ENCODE measurements at places on chromosomes 6 and 20.

DNA sequence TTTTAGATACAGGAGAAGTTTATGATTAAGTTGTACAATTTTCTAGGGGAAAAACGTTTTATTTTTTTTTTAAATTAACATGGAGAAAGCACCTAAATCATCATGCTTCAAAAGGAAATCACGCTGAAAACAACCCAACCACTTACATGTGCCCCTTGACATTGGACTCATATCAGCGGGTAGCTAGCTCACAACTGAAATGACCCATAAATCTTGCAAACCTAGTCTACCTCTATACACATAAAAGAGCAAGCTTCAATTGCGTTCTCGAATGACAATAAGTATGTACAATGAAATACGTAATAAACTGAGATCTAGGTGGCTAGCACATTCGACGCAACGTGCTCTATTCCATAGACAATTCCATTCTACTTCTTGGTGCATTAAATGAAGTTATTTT is 722.9 kb upstream of the AGPAT4 start:
- DNase-seq, result no peak

GRCh38 chr6:93194480-93194879 is 224.9 kb downstream of the EPHA7 start:
- no peak for DNase-seq

DNA sequence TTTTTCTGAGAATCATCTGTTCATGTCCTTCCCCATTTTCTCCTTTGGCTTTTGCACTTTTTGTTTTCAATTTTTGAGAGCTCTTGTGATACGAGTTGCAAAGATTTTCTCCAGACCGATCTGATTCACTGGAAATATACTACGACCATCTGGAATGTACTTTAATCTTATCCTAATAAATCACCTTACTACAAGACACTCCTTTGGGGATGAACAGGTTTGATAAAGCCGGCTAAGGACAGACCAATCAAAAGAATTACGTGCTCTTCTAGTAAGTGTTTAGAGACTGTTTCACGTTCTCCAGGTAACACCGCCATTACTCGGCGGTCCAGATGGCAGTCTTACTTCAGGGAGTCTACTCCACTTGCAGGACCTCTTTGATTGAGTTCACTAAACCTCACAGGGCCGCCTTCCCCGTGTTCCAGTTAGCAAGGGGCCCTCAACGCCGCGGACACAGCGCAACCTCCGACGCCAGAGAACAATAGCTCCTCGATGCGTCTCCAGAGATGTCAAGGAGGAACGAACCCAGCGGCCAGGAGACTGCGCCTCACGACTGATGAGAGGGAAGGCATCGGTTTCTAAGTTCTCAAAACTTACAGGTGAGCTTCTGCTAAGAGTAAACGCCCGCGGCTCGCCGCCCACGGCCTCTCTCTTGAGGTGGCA is 920 bp upstream of the WTAP start:
- no peak for DNase-seq

DNA sequence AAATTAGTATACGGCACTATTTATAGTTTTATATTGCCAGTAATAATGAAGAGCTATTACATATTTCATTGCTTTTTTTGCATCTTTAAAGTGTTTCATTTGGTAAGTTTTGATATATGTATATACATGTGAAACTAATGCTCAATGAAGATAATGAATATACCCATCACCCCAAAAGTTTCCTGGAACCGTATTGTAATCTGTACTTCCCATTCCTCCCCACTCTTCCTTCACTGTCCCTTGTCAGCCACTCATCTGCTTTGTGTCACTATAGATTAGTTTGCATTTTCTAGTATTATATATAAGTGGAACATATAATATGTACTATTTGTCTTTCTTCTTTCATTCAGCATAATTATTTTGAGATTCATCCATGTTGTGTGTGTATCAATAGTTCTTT is 10.3 kb upstream of the TBC1D32 start:
- DNase-seq, result no peak

GRCh38 chr6:25242567-25242966 is 36.6 kb upstream of the CARMIL1 start:
- no peak for DNase-seq

DNA sequence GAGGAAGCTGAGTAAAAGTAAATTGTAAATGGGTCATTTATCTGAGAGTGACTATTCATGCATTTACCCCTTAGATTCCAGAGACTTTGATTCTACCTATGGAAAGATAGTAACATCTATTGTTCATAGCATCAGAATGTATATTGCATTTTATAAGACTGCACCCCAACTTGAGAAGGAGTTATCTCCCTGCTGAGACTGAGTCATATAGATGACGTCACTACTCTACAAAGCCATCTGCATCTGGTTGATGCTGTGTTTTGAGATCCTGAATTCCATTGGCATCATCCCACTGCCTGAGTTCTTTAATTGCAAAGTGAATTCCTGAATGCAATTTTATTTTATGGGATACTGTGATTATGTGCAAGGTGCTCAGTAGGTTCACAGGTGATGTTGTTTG is 444.0 kb upstream of the SLC35B3 start:
- DNase-seq, result no peak

DNA sequence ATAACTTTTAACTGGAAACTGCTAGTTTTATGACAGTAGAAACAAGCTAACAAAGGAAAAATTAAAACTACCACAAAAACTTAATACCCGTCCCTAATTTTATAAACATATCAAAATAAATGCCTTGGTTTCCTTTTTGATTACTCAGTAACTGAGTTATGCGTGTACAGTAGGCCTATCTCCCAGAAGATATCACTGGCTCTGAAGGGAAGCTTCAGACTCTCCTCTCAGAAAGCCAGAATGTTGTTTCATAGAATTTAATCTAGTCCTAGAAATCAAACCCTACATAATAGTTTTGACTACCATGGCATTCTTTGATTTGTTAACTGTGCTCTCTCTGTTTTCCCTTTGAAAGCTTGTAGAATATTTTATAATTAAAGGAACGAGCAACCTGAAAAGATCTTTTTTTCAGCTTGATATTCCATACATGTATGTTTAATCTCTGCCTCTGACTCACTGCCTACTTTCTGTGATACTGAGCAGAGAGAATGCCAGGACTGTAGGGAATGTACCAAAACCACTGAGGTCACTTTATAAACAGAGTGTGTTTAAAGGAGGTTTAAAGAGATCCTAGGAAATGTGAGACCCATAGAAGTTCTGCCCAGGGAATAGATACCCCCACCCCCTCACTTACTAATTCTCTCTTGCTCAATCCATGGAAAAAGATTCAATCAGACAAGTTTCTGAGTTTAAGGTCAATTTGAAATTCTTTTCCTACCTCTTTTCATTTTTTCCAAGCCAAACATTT is 311.5 kb downstream of the HDGFL1 start:
- DNase-seq, result no peak

- no peak for DNase-seq
Measured at GRCh38 chr20:37836926-37837325, 66.0 kb upstream of the VSTM2L start.

- no peak for DNase-seq
Measured at GRCh38 chr20:44019638-44020335, 105.1 kb downstream of the TOX2 start.

GRCh38 chr6:14775528-14775927 is 470.3 kb upstream of the JARID2 start:
- DNase-seq, result no peak

- DNase-seq, result no peak
Measured at GRCh38 chr20:58407966-58408557, 19.0 kb downstream of the VAPB start.

DNA sequence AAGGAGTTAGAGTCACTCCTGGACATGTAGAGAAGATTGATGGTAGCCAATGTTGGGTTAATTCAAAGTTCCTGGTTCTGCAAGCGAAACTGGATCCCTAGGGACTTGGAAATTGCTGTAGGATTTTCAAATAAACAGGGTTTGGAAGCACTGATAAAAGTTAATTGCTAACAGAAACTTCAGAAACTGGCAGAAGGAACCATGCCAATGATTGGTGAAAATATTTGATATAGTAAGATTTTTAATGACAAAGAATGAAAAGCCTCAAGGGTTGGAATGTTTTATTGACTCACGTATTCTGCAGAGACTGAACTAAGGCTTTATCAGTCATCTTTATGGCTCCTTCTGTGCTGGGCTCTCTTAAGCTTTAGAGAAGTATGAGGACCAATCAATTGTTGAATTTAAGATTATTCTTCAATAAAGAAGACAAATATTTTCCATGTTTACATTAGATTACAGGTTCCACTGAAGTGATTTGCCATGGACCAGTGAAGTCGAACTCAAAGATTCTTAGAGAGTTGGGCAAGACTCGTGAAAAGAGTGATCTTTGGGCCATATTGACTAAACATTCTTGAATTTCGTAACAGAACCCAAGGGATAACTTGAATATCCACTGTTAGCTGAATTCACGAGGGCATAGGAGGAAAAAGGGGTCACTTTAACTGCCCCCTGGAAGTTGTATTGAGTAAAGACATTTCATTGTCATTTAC is 371.4 kb downstream of the HDGFL1 start:
- DNase-seq, result no peak

DNA sequence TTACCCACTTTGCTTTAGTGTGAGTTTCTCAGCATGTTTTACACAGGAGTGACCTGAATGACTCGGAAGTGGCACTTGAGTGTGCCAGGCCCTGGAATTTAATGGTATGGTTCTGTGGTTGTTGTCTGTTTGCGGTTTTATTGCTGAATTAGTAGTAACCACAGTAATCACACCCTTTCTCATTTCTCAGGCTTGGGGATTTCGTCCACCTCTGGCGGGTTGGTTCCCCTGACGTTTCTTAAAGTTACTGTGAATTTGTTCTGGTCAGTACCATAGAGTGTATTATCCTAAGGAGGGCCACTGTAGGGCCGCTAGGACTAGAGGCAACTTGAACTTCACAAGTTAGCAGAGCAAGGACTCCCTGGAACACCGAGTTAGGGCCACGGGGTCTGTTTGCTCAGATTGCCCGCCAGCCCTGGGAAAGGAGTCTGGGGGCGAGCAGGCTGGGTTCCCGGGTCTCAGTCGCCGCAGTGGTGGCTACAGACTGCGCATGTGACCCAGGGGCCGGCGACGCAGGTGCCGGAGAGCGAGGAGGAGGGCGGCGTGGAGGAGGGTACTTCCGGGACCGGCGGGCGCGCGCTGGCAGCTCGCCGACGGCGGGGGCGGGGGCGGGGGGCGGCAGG is 546 bp upstream of the KLHL32 start:
- DNase-seq, result peak; percentile 33

DNA sequence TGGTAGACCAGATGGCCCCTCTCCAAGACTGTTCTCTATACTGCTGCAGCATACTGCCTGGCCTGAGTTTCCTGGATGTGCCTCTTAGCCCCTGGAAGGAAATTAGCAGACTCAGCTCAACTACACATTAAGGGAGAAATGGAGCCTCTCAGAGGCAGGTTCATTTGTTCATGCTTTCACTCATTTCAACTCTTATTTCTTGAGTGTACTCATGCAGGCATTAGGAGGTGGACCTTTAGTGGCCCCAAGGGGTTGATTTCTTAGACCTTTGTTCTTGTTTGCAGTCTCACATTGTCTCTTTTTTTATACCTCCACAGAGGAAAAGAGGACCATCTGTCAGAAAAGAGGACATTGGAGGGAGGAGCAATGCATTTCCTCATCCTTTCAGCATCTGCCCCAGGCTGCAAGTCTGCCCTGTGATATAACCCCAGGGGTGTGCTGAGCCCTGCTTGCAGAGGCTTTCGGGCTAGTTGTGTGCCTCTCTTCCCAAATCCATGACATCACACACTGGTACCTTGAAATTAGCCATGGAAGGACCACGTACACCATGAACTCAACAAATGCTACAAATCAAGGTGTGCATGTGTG is 456.2 kb downstream of the CD83 start:
- DNase-seq, result no peak

- DNase-seq, result peak; percentile 33
Measured at GRCh38 chr6:36979347-36979742, 6.7 kb downstream of the MTCH1 start.

DNA sequence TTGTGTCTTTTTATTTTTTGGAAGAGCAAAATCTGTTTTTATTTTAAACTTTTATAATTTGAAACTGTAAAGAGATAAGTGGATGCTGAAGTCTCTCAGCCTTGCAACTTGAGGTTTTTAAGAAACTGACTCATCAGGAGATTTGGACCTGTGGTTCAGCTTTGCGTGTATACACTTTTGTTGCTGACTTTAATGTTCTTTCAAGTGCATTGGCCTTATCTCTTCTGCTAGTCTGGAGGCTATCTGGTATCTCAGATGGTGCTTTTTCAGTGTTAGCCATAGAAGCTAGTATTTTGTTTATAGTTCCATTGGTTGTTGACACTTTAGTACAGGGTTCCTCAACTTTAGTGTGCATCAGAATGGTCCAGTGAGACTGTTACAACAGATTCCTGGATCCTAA is 504.0 kb upstream of the SPTLC3 start:
- no peak for DNase-seq

- DNase-seq, result no peak
Measured at GRCh38 chr20:8144282-8145245, 12.5 kb downstream of the PLCB1 start.

DNA sequence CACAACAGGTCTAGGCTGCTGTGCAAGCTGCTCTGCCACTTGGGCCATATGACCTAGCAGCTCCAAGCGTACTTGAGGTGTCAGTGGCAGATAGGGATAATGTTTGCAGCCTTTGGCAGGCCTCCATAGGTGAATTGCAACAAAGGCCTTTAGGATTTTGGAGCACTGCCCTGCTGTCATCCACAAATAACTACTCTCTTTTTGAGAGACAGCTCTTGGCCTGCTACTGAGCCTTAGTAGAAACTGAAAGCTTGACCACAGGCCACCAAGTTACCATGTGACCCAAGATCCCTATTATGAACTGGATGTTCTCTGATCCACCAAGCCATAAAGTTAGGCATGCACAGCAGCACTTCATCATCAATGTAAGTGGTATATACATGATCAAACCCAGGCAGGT is 29.9 kb downstream of the FBXO30 start:
- no peak for DNase-seq

DNA sequence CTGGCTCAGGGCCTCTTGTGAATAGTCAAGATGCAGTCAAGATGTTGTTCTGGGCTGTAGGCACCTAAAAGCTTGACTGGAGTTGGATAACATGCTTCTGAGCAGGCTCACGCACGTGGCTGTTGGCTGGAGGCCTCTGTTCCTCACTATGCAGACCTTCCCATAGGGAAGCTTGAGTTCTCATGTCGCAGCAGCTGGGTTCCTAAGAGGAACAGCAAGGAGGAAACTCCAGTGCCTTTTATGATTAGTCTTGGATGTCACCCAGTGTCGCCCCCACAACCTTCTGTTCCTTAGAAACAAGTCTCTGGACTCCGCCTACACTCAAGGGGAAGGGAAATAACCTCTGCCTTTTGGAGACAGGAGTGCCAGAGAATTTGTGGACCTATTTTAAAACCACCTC is 210.7 kb downstream of the BCAS1 start:
- no peak for DNase-seq

DNA sequence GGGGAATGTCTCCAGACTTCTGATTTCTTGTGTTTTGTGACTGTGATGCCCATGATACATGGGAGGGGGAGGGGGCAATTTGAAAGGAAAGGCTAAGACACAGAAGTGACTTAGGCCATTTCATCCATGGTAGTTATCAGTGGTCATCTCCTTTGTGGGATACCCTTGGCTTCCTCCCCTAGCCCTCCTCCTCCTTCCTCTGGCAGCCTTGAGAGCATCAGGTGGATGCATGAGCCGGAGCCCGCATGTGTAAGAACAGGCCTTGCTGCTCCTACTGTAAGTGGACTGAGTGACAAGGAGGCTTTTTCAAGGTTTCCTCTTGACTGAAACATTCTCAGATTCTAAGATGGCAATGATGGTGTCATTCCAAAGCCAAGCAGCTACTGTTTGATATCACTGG is 874 bp downstream of the CD83 start:
- DNase-seq, result no peak

- no peak for DNase-seq
Measured at GRCh38 chr6:7691675-7692452, 34.0 kb upstream of the BMP6 start.

Data from CD4-positive, alpha-beta T cell treated with Interleukin-15 for 1 hour (primary cell).